CD4-positive, alpha-beta T cell treated with Interleukin-2 at 100 ng/mL for 4 hours (primary cell): ENCODE measurements at places on chromosomes 11 and 22.

- peak; percentile 81 for DNase-seq
These were observed 27.3 kb downstream of the SLC1A2 start for GRCh38 chr11:35391922-35392688.

DNA sequence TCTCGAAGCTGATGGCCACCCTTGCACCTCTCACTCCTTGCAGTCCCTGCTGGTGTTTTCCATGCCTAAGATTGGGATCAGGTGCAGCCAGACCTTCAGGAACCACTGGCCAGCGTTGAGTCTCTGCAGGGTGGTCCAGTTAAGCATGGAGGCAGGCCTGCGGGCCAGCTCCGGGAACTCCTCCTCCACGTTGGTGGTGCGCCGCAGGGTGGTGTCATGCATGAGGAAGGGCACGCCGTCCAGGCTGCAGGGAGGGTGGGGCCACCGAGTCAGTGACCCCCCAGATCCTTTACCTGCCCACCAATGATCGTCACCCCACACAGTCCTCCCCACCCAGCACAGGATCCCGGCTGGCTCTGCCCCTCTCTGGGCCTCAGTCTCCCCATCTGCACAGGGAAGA is 10.0 kb upstream of the KLHL35 start:
- DNase-seq, result no peak

DNA sequence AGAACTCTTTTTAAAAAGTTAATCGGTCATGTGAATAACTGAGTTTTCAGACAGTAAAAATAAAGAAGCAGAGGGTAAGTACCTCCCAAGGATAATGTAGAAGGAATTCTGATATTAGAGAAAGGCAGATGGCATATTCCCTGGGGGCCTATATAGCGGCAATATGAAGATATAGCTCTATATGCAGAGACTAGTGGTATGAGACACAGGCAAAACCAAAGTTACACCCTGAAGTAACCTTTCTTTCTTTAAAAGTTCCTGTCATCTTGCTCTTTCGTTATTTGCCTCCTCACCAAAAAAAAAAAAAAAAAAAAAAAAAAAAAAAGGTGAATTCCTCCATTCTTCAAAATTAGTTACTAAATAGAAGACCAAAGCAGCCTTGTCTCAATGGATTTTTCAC is 76.2 kb upstream of the ARHGAP32 start:
- DNase-seq, result no peak

DNA sequence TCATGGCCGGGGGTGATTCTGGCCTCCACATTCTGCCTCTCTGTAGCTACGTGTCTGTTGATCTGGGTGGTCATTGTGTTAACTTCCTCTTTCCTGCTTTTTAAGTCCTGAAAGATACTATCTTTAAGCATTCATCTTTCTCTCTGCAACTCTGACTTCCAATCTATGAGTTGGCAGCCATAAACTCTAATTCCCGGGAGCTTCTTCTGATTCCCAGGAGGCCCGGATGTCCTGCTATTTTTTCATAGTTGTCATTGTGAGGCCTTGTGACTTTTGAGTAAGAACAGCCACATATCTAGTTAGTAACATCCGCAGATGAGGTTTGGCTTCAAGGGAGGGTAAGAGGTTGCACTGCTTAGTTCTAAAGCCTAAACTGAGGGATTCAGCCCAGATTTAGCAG is 107.8 kb downstream of the SYN3 start:
- no peak for DNase-seq

DNA sequence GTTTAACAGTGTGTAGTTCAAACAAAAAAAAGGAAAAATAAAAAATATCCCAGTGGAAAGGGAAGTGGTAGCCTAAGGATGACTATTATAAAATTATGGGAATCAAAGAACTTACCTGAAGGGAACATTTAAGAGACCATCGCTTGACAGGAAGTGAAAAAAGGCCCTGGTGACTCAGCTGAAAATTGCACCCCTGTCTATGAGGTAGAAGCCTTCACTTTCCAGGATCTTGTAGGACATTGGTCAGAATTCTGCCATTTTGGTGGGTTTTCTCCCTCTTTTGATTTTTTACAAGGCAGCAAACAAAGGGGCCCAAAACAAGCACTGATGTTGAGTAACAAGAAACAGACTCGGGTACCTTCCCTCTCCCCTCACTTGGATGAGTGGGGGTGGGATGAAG is 15.6 kb downstream of the DDX17 start:
- no peak for DNase-seq

GRCh38 chr22:39110631-39111561 is 13.9 kb downstream of the APOBEC3H start:
- no peak for DNase-seq

- no peak for DNase-seq
These were observed 34.5 kb downstream of the TNKS1BP1 start for GRCh38 chr11:57290288-57290687.

DNA sequence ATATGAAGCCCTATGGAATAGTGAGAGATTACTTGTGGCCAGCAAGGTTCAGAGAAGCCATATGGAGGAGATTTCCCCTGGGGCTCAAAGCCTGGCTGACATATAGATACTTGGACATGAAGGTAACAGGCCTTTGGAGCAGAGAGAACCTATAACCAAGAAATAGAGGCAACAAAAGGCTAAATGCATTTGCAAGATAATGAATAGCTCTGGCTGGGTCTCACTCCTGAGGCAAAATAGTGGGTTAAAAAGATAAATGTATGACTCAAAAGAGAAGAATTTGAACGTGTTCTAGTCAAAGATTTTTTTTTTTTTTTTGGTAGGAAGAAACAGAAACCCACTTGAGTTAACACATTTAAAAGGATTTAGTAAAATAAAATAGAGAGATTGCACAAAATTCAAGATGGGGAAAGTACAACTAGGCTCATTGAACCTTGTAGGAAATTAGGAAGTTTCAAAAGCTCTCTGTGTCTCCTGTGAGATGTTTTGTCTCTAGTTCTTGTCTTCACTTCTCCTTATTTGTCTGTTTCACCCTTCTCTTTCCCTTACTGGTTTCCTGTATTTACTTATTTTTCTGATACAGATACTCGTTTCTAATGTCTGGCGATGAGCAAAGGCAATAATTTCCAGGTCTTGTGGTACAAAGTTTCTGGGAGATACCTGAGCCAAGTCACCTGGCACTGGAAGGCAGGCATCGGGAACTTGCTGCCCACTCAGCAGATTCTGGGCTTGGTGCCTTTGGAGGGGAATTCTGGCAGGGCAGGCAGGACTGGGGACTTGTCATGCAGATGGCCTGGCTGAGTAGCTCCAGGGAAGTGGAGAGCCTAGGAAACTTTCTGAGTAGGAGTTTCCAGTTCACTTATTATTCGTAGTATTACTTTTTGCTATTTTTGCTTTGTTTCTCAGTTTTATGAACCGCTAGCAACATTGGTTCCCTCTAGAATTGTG is 49.2 kb upstream of the SESN3 start:
- no peak for DNase-seq

DNA sequence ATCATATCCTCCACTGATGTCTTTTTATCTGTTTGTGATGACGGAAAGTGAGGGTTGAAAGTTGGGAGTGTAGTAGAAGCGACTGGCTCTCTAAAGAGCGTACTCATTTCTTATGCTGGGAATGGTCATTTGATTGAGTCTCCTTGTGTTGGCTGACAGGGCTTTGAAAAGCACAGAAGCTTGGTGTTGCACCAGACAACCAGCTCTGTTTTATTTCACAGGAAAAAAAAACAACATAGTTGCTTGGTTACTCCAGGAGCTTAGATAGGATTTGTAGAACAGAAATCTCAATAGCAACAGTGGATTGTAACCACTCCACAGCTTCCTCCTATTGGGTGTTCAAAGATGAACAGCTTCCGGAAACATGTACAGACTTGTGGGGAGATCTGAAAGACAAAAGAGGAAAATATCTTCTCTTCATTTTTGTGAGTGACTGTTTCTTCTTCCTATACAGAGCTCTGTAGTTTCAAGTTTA is 2.7 kb downstream of the RBM14 start:
- DNase-seq, result peak; percentile 80

DNA sequence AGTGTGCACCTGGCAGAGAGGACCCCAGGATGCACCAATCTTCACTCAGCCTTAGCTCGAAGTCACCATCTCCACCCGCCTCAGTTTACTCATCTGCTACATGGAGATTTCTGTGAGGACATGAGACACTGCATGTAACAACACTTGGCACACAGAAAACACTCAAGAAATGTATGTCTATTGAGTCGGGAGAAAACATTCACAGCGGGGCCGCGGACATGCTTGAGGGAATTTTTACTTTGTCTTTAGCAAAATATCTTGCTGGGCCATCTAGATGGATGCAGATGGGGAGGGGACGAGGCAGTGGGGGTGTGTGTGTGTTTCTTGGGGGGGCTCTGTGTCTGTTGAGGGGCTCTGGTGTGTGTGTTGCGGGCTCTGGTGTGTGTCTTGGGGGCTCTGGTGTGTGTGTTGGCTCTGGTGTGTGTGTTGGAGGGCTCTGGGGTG is 28.4 kb upstream of the RFPL3 start:
- DNase-seq, result no peak

- no peak for DNase-seq
These were observed 97.9 kb downstream of the WNT7B start for GRCh38 chr22:45878901-45879551.

GRCh38 chr22:41620589-41621098 is at the start of gene DESI1:
DESI1 (minus strand) TSS chr22:41621043; CDS start chr22:41620839, 204 bp downstream.
- DNase-seq, result no peak

- no peak for DNase-seq
These were observed 22.1 kb downstream of the SRPRA start for GRCh38 chr11:126246636-126247035.

- DNase-seq, result no peak
These were observed 553.0 kb downstream of the JRKL start for GRCh38 chr11:96942855-96943254.

- no peak for DNase-seq
These were observed 29.6 kb downstream of the DHCR7 start for GRCh38 chr11:71418643-71419042.

DNA sequence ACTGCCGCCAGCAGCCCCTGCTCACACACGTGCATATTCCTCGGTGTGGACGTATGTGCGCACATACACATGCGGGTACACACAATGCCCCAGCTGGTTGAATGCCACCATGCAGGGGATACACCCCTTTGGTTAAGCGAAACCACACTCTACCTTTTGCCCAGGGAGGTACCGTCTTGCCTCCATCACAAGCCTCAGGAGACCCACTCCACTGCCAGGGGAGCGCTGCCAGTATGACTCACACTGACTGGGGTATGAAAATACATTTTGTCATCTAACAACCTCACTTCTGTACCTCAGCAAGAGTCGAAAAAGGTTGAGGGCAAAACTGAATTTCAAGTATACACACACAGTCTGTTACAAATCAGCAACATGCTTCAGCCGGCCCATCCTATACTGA is 39.4 kb downstream of the TMEM45B start:
- no peak for DNase-seq

GRCh38 chr22:50243685-50244419 is 971 bp downstream of the TUBGCP6 start:
- DNase-seq, result no peak

GRCh38 chr11:10611979-10612862 is 43.8 kb upstream of the LYVE1 start:
- DNase-seq, result no peak

DNA sequence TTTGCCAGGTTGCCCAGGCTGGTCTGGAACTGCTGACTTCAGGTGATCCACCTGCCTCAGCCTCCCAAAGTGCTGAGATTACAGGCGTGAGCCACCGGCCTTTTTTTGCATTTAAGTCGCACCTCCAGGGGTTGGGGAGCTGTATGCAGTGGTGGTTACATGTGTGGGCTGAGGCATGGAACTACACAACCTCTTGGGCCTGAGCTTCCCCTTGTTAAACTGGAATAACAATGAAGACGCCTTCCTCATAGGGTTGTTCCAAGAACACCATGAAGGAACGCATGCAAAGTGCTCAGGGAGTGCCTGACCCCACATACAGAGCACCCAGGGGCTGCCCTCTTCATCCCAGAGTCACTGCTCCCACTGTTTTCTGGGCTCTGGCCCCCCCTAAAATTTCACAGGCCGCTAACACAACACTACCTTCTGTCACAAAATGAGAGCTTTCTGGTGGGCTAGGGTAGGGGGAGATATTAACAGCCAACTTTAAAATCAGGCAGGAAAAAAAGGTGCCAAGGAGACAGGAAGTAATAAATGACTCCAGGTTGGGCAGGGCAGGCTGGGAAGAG is 1.3 kb upstream of the FAM118A start:
- DNase-seq, result no peak

DNA sequence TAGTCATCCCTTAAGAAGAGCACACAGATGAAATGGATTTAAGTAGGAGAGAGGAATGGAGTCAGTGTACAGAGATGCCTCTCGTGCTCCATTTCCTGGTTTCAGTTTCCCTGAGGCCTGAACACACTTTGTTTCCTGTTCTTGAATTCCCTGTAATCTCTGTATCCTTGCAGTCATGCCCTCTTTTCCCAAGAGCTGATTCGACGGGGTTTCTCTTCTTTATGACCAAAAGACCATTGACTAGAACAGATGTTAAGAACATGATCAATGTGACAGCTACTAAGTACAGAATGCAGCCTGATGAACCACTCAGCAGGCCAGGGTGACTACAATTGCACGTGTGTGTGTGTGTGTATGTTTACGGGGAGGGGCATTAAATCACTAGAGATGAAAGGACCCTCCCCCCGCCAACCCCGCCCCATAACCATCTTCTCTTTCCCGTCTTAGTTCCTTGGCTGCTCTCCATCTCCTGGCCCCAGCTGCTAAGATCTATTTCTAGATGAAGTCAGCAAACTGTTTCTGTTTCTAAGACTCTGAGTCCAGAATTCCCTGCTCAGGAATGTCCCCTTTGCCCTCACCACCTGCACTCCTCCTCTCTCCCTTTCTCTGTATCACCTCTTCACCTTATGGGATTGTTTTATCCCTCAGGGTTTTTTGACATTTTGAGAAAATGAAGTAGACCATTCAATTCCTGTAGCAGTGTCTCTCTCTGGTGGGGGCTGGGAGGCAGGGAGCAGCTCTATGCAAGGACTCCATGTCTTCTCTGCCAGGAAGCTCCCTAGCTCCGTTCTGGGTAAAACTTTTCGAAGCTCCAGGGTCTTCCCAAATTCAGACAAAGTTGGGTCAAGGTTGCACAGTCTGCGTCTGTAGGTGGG is 26.0 kb downstream of the SLC22A6 start:
- DNase-seq, result no peak

- no peak for DNase-seq
These were observed 12.6 kb downstream of the KLHL35 start for GRCh38 chr11:75420224-75421034.

DNA sequence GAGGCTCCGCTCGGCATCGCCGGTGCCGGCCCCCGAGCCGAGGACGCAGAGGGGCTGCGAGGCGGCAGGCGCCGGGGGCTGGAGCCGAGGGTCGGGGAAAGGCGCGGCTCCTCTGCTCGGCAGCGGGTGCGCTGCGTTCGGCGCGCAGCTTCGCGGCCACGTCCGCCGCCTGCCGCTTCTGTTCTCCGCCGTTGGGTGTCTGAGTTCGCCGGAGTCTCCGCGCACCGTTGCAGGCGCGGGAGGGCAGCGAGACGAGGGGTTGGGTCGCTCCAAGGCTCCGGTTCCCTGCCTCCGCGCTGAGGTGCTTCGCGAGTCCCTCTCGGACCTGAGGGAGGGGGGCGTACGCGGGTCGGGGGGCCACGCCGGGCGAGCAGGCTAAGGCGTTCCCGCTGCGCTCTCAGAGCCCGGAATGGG is 347 bp downstream of the MN1 start:
- DNase-seq, result peak; percentile 16

GRCh38 chr11:74397501-74398243 is 561 bp downstream of the PGM2L1 start:
- DNase-seq, result peak; percentile 65

- no peak for DNase-seq
These were observed 1.4 kb downstream of the PC start for GRCh38 chr11:66956689-66957290.

GRCh38 chr11:134026655-134027343 is 42.1 kb upstream of the JAM3 start:
- no peak for DNase-seq
